ENCODE measurements at places on chromosomes 7 and 10.

DNA sequence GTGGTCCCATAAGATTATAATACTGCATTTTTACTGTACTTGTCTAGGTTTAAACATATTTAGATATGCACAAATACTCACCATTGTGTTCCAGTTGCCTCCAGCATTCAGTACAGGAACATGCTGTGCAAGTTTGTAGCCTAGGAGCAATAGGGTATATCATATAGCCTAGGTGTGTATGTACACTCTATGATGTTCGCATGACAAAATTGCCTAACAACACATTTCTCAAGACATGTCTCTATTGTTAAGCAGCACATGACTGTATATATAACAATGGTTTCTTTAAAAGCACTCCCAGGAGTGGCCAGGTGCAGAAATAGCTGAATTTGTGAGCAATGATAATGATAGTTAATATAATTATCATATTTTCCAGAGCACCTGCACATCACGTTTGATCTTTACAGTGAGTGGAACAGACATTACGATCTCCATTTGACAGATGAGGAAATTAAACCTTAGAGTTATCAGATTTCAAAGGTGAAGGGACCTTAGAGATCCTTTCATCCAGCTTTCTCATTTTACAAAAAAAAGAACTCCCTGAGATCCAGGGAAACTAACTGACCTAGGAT, 99.2 kb upstream of the PDCD4 start:
- DNase-seq = no peak

- DNase-seq = no peak
These were observed 329.5 kb downstream of the RNLS start for GRCh38 chr10:88253622-88254021.

DNA sequence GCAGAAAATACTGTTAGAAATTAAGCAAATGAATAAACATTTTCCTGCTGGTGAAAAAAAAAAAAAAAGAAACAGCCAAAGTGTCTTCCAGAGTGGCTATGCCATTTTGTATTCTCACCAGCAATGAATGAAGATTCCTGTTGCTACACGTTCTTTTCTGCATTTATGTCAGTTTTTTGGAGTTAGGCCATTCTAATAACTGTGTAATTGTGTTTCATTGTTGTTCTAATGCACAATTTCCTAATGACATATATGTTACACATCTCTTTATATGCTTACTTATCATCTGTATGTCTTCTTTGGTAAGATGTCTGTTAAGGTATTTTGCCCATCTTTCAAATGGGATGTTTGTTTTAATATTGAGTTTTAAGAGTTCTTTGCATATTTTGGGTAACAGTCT, 213.7 kb downstream of the ITGB1 start:
- DNase-seq = no peak

DNA sequence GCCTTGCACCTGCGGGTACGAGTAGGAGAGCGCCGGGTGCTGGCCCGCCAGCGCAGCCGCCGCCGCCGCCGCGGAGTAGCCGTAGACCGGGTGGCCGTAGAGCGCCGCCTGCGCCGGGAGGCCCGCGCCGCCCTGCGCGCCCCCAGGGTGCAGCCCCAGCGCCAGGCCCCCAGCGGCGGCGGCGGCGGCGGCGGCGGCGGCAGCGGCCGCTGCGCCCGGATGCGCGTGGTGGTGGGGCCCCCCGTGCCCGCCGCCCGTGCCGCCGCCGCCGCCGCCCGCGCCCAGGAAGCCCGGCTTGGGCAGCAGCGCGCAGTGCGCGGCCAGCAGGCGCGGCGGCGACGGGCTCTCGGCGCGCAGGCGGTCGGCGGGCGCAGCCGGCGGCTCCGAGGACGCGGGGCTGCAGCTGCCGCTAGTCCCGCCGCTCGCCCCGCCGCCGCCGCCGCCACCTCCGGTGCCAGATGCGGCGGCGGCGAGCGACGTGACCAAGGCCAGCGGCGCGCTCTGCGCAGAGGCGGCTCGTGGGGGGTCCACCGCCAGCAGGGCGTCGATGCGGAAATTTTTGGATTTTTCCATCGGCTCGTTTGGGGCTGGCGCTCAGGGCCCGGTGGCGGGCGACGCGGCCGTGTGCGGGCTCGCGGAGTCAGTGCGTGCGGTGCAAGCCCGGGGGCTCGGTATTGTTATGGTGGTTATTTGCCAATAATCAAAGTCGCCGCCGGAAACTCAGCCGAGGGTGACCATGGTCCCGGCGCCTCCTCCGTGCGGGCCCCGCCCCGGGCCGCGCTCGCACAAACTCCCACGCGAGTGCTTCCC, 480 bp downstream of the MNX1 start:
- DNase-seq = no peak

DNA sequence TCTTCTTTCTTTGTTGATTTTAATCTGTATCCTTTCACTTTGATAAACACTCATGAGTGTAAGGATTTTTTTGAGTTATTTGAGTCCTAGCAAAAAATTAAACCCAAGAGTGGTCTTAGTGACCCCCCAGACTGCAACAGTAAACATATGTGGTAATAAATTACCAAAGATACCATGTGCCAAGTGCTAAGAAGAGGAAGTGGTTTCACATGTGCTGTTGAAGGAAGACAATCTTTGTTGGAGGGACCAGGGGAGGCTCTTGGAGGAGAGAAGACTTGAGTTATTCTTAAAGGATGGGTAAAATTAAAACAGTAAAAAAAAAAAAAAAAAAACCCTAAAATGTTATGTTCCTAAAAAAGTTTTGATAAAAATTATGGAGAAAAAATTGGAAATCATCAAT, 150.2 kb downstream of the SEC23IP start:
- DNase-seq = no peak
